ENCODE measurements at places on chromosomes 6 and 20.

- DNase-seq = no peak
Measured at GRCh38 chr6:128162423-128162822, 261.6 kb upstream of the THEMIS start.

DNA sequence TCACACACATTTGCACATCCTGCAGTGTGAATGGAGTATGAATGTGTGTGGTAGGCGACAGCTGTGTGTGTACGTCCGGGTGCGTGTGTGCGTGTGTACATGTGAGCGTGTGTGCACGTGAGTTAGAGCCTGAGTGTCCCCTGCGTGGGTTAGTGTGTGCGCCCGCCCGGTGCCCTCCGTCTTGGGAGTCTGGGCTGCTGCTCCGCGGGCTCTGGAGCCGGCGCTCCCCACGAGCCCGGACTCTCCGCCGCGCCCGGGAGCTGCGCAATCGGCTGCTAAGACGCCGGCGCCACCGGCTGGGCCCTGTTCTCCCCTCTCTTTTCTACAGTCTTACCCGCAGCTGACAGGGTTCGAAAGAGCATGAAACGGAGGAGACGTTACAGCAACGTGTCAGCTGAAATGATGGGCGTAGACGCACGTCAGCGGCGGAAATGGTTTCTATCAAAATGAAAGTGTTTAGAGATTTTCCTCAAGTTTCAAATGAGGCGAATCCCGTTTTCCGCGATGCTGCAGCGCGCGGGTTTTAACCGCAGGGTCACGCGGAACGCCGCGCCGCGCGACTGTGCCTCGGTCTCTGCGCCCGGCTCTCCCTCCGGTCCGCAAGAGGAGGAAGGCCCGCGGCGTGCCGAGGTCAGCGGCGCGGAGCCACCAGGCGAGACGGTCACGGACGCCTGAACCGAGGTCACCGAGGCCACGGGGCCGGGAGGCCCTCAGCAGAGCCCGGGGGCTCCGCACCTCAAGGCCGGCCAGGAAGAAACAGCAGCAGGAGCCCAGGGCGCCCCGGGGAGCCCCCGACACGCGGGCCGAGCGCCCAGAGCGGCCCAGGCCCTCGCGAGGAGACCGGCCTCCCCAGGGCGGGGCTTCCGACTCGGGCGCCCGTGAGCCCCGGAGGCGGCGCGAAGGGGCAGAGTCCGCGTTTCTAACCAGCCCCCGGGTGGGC is 95.3 kb upstream of the BHLHE23 start:
- DNase-seq = no peak

GRCh38 chr6:129146902-129147301 is 264.0 kb downstream of the LAMA2 start:
- no peak for DNase-seq

GRCh38 chr20:50762435-50763220 is 31.2 kb downstream of the PARD6B start:
- no peak for DNase-seq

DNA sequence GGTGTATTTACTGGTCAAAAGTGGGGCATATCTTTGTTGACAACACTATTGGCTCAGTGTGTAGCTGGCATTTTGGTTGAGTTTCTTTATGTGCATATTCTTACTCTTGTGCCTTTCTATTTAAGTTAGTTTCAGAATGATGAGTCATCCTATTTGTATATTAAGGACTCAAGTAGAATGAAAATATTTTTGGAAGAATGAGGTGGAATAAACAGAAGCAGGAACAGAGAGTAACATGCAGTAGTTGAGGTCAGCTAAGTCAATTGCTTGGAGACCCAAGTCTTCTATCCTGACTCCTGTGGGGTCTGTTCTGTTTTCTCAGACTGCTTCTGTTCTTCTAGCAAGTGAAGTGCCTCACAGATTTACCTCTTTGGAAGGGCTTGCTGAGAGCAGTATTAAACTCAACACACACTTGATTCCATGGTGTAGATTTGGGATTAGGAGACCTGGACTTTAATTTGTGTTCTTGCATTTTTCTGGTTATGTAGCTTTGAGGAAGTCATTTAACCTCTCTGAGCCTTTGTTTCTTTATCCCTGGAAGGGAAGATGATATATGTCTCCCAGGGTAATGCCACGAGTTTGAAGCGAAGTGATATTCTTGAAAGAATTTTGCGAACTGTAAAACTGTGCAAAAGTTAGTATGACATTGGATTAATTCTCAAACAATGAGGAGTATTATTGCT is 324.3 kb downstream of the QKI start:
- no peak for DNase-seq

- no peak for DNase-seq
Measured at GRCh38 chr6:27669295-27669623, 196.4 kb upstream of the ZNF184 start.

DNA sequence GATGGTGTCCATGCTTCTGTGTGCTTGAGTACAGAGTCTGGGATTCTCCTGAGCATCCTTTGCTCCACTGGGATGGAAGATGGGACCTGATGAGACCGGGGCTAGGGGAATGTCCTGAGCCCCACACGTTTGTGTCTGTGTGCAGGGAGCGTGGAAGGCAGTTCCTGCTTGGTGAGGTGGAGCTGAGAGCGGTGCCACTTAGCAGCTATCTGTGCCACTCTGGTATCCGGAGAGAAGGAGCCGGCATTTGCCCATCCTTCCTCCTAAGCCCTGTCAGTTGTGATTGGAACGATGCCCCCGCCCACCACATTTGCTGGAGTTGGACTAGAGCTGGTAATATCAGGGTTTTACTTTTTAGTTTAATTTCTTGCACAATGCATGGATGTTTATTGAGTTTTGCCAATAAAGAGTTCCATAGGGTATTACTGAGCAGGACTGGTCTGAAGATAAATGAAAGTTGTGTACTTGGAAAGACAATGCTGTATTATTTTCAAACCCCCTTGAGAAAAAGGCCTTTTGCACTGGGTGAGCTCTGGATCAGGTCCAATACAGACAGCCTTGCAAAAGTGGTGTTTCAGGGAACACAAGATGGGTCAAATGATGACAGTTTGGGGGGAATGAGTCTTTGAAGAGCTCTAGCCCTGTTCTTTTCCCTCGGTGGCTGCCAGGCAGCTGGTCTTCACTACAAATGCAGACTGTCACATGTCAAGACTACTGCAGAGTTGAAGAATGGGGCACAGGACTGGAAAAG is 130.8 kb downstream of the SYCP2 start:
- no peak for DNase-seq

GRCh38 chr6:129842137-129842536 is 19.0 kb downstream of the TMEM244 start:
- no peak for DNase-seq

- DNase-seq = no peak
Measured at GRCh38 chr6:148218542-148219258, 123.9 kb upstream of the SASH1 start.

- no peak for DNase-seq
Measured at GRCh38 chr6:137095093-137095492, 50.3 kb upstream of the IL20RA start.

GRCh38 chr6:38973178-38974057 is 75.2 kb upstream of the GLP1R start:
- peak; percentile 32 for DNase-seq

DNA sequence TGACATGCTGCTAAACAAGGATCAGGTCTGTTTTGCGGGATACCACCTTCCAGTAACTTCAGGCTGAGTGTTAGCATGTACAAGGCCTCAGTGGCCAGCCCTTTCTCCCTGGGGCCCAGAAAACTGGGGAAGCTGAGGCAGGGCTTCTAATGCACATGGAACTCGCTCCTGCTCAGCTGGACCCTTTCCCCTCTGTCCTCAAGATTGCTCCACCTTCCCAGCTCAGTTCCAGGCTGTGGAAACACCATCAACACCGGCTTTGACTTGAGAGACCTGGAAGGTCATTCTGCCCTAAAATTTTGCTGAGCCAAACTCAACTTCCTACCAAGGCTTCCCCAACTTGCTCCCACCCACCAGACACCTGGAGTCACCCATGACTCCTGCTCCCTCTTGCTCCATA is 4.2 kb upstream of the BLCAP start:
- no peak for DNase-seq

DNA sequence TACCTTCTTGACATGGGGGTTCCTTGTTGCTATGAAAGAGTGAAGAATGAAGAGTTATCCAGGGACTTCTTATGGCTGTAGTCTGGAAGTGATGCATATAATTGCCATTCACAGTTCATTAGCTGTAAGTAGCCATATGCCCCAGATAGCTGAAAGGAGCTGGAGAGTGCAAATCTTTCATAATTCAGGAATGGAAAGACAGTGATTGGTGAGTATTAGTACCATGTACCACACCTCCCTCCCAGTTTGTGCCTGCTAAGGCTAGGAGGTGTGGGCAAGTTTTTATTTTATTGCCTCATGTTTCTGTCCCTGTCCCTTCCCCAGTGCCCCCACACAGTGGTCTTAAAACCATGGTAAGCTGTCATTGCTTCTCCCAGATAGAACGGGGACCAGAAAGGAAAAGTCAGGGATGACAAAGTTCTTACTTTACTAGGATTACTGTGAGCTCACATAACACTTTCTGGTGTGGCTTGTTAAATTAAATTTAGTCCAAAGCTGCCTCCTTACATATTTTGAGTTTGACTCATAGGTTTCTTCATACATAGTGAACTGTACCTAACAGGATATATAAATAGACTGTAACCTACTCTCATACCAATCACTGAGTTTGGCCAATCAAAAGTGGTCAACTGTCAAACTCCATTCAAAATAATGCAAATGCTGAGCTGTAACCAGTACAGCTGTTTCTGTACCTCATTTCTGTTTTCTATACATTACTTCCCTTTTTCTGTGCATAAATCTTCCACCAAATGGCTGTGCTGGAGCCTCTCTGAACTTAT is 119.4 kb downstream of the RFPL4B start:
- no peak for DNase-seq

GRCh38 chr6:90049295-90049694 is 155.0 kb downstream of the GJA10 start:
- no peak for DNase-seq

GRCh38 chr6:70857387-70858077 is 99.3 kb downstream of the B3GAT2 start:
- no peak for DNase-seq

- no peak for DNase-seq
Measured at GRCh38 chr20:50817776-50818172, 22.9 kb downstream of the BCAS4 start.

DNA sequence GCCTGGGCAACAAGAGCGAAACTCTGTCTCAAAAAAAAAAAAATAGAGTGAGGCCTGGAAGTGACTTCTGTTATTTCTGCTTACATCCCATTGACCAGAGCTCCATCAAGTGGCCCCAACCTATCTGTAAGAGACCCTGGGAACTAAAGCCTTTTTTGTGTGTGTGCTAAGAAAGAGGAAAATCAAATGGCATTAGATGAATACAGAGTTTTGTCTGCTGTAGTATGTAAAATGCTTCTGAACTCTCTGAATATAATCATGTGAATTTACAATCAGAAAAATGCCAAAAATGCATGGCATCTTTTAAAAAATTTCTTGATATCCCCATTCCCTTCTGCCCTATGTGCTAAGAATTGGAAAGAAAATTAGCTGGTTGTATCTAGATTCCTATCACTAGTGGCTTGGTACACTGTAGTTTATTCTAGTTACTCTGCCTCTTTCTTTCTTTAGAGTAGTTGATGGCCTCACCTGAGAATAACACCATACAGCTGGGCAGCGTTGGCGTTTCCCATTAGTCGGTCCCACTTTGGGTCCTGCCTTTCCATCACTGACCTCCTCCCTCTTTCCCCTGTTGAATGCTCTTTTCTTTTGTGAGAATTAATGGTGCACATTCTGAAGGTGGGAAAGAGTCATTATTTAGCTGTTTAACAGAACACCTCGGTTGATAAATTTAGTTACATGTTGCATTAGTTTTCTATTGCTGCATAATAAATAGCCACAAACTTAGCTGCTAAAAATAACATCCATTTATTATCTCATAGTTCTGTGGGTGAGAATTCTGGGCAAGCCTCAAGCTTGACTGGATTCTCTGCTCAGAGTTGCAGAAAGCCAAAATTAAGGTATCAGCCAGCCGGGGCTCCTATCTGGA is 38.2 kb downstream of the SAMD5 start:
- no peak for DNase-seq

- no peak for DNase-seq
Measured at GRCh38 chr6:162963861-162964260, 236.1 kb downstream of the PACRG start.

- DNase-seq = peak; percentile 14
Measured at GRCh38 chr6:56914798-56915658, 39.9 kb upstream of the BEND6 start.

DNA sequence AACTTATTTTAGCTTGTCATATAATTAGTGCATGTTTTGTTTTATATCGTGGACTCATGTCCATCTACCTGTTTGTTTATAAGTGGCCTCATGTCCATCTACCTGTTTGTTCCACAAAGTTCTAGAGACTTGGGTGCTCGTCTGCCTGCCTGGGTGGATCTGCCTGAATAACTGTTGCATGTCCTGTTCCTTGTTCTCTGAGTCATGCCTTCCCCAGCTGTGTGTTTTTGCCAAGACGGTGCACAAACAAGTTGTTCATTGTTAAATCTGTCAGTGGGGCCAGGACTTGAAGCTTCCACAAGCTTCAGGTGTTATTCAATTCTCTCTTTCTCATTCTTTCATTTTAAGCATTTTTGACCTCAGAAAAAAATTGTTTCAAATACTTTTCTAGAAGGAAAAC is 358.0 kb upstream of the CITED2 start:
- no peak for DNase-seq

DNA sequence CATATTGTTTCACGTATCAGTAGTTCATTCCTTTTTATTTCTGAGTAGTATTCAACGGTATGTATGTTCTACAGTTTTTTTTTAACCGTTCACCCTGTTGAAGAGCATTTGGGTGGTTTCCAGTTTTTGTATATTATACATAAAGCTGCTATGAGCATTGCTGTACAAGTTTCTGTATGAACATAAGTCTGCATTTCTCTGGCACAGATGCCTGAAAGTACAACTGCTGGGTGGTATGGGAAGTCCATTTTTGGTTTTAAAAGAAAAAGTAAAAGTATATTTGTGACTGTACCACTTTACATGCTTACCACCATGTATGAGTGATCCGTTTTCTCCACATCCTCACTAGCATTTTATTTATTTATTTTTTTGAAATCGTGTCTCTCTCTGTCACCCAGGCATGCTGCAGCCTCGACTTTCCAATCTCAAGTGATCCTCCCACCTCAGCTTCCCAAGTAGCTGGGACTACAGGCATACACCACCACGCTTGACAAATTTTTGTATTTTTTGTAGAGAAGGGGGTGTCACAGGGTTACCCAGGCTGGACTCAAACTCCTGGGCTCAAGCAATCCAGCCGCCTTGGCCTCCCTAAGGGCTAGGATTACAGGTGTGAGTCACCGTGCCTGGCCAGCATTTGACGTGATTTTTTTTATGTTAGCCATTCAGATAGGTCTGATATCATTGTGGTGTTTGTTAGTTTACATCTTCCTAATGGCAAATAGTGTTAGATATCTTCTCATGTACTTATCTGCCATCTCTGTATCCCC is 11.0 kb upstream of the SIM1 start:
- DNase-seq = no peak

DNA sequence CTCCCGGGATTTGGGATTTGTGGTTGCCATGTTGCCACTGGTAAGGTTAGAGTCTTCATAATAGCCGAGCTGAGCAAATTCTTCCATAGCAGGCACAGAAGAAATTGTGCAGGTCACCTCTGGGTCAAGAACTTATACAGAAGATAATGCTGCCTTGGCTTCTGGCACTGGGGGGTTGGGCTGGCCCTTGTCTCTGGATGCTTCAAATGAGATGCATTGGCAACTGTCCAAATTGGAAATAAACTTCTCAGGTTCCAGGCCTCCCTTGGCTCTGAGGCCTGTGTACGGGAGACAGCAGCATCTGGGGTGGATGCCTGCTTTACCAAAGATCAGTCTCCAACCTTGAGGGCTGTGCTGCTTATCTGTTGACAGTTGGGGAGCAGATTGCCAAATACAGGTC is 26.2 kb downstream of the MYO6 start:
- no peak for DNase-seq
